CD4-positive, alpha-beta T cell treated with Interleukin-15 for 1 hour (primary cell): ENCODE measurements at places on chromosomes 2 and 18.

- no peak for DNase-seq
These were observed 82.0 kb upstream of the PROKR1 start for GRCh38 chr2:68561372-68561771.

DNA sequence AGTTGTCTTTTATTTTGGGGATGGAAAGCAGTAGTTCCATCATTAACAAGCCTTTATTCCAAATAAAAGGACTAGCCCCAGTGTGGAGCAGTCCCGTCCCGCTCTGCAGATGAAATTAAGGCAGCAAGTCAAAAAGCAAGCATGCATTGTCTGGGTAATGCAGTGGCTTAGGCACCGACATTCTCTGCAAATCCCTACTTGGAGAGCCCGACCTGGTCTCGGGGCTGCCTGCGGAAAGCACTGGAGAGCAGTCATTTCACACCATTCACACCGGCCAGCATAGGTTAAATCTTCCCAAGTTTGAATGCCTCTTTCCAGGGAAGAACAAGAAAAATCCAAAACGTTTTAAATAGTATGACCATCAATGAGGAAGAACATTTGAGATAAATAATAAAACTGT, 24.4 kb upstream of the RAB12 start:
- DNase-seq, result no peak

- no peak for DNase-seq
These were observed 203.2 kb upstream of the CYP26B1 start for GRCh38 chr2:72350852-72351251.

- no peak for DNase-seq
These were observed 60.1 kb upstream of the LAPTM4A start for GRCh38 chr2:20111311-20112131.

- DNase-seq, result no peak
These were observed 18.1 kb upstream of the RPE start for GRCh38 chr2:209984291-209984690.

- no peak for DNase-seq
These were observed 818.4 kb upstream of the CDH2 start for GRCh38 chr18:28995319-28995718.

- DNase-seq, result peak; percentile 74
These were observed at the start of gene NMUR1 for GRCh38 chr2:231530099-231531011. Gene NMUR1 (minus strand): TSS chr2:231530445. CDS start chr2:231530361, 84 bp downstream.

DNA sequence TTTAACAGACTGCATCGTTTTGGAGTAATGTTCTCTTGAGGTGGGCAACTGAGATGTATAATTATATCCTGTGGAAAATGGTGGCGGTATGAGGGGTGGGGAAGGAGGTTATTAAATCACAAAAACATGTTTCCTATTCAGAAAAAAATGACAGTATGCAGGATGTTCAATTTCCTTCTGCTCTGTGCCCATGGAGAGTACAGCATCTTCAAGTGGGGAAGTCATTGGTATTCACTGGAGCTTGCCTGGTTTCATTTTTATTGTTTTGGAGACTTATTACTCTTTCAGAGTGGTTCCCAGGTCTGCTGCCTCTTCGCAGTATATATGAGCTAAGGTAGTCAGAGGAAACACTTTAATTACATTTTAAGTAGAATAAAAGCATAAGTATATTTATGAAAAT, 318.8 kb upstream of the RAB12 start:
- no peak for DNase-seq

- DNase-seq, result no peak
These were observed 47.8 kb upstream of the MAPRE3 start for GRCh38 chr2:26922405-26923188.

- DNase-seq, result no peak
These were observed 59.1 kb downstream of the ZEB2 start for GRCh38 chr2:144460727-144461307.

GRCh38 chr2:238817382-238817781, 30.5 kb upstream of the TWIST2 start:
- no peak for DNase-seq
